COLO829 (cell line): ENCODE measurements at places on chromosomes 1 and 21.

- DNase-seq, result no peak
Measured at GRCh38 chr1:16128338-16128741, 27.5 kb downstream of the EPHA2 start.

GRCh38 chr1:76390456-76390855 lies 315.9 kb downstream of the ST6GALNAC3 start:
- no peak for DNase-seq

- DNase-seq, result no peak
Measured at GRCh38 chr1:116409751-116410191, 36.7 kb downstream of the ATP1A1 start.

DNA sequence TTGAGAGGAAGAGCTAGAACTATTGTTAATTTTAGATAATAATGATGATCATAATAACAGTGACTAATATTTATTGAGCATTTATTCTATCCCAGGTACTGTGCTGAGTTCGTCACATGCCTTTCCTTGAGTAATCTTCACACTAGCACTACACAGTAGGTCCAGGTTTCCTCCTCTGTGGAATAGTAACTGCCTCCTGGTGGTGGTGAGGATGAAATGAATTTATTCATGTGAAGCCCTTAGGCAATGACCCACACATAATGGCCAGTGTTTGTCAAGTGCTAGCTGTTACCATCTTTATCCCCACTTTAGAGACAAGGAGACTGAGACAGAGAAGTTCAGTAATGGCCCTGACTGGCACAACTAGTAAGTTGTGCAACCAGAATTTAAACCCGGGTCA lies 5.9 kb downstream of the NIPAL3 start:
- no peak for DNase-seq

GRCh38 chr21:41744028-41744930 lies 22.6 kb downstream of the RIPK4 start:
- DNase-seq, result no peak

- no peak for DNase-seq
Measured at GRCh38 chr1:228214921-228215662, 7.2 kb downstream of the OBSCN start.
